ENCODE measurements at places on chromosomes 2 and 18. TPM values are rescaled to one million over a fixed set of nuclear protein-coding genes. Genes with fewer than 3 reads are reported as not detected.

Gene GATA6
- total RNA-seq, result 10.9 TPM

Gene EPB41L3
- total RNA-seq, result 0.88 TPM

Gene PUS10
- 5.6 TPM for total RNA-seq

Gene HRH4
- total RNA-seq, result under 0.01 TPM

DNA sequence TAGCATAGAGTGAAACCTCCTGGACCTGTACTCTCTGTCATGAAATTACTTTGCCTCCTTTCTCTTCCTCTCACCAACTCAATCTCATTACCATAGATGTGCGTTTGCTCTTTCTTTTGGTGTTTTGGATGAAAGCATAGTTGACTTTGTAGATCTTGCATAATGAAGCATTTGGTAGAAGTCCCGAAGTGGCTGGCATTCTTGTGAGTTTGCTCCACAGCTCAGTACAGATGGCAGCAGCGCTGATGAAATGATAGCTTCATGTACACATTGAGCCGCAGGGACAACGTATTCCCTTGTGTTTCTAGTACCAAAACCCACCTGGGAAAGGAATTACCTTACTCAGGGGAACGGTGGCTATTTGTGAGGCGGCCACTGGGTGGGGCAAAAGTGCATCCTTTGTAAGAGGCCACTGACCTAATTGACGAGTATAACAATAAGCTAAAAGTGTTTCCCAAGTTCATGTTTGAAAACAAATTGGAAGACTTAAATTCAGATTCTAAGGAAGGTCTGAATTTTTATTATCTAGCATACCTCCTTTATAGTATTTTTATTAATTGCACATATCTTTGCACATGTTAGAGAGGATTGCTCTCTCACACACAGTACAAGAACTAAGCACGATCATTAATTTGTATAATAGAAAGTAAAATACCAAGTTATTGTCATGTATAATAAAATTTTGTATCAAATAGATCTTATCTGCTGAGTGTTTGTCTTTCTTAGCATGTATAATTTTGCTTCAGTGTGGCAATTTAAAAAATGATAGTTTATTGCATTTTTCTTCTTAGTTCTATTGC lies 25.4 kb upstream of the CDH7 start:
- no peak for DNase-seq

GRCh38 chr18:48218285-48219022 lies 190.7 kb downstream of the ZBTB7C start:
- no peak for DNase-seq

DNA sequence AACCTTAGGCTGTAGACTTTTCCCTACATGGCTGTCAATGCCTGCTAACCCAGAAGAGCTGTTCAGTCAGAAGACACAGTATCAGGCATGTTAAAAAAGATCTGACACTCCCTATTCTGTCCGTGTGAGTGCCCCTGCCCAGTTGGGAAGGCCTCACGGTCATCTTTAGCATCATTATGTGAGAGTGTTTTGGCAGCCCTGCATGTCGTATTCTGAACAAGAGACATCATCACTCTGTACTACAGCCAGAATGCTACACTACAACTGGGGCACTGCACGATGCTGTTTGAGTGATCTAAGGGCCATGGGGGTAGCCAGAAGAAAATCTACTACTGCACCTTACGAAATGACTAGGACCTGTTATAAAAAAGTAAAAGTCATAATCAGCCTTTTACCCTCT lies 67.2 kb downstream of the GREB1L start:
- no peak for DNase-seq

GRCh38 chr2:217329023-217329431 lies 469.2 kb upstream of the TNP1 start:
- no peak for DNase-seq

DNA sequence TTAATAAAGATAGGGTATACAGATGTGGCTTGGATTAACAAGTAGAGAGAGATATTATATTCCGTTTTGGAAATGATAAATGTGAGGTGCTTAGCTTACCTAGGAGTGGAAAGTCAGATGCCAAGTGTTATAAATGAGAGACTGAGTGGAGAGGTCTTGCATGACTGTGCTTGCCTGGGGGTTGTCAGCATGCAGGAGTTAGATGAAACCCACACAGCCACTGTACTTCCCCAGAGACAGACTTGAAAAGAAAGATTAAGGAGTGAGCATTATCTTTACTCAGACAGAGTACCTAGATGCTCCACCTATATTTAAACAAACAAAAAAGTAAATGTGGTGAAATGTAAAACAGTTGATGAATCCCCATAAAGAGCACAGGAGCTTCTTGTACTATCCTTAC lies 482.7 kb downstream of the RIT2 start:
- DNase-seq, result no peak

- no peak for DNase-seq
These were observed 15.1 kb downstream of the ADNP2 start for GRCh38 chr18:80124131-80124530.

DNA sequence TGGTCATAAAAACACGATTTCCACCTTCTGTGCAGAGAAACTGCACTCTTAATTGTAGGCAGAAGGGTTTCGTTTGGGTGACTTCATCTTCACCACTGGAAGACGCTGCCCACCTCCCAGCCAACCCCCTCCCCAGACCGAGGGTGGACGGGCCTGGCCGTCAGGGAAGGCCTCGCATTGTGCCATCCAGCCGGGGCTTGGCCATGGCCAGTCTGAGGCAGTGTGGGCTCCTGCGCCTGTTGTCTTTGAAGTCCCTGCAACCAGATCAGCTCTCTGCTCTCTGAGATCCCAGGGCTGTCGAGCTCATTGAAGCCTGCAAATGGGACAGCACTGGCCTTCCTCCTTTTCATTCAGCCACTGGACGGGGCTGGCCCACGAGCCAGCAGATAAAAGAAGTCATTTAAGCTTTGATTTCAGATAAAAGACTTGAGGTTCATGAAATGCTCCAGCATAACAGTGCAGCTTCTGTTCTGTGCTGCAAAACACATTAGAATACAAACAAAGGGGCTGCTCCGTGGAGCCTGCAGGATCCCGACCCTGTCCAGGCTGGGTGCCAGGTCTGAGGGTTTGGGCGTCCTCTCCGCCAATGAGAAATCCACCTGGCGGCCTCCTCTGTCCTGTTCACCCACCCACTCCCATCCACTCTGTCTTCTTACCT lies 253.5 kb downstream of the LDLRAD4 start:
- DNase-seq, result no peak

All from osteoblast (primary cell).